Right renal pelvis (tissue), 4 donors: ENCODE measurements at places on chromosomes 4 and X.

DNA sequence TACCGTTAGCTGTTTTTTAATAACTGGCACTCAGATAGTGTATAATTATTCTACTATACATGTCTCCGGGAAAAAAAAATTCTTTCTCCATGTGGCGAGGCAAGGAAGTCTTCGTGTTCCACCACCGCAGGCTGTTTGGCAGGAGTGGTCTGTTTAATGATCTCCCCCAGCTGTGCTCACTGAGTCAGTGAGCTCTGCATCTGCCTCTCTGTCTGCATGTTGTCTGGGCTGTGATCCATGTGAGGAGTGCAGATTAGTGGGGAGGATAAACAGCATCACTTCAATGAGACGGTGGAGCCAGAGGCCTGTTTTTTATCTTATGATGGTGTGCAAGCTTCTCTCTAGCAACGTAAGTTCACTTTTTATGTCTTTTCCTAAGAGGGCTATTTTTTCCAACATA lies 69.8 kb downstream of the RPS3A start:
- DNase-seq, result peak; percentile 37

GRCh38 chr4:7699031-7699430 lies 240.6 kb downstream of the AFAP1 start:
- no peak for DNase-seq

GRCh38 chr4:52019936-52020657 lies at the start of gene LRRC66:
LRRC66 (minus strand) TSS chr4:52020363; CDS start chr4:52017613, 2,750 bp downstream.
- DNase-seq, result no peak

DNA sequence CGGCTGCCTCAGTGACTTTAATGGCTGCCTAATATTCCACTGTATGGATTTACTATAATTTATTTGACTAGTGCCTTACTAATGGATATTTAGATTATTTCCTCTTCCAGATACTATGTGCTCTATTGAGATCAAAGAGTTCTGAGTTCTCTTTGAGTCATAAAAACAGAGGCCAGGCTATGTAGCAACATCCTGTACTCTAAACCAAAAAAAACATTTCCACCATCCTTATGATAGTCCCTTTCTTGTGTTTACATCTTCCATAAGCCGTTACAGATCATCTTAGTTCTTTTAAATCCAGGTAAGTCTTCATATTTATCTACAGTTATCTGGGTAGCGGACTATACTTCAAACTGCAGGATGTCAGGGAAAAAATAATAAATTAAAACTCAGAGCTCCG lies 56.6 kb upstream of the TMEM184C start:
- DNase-seq, result no peak

DNA sequence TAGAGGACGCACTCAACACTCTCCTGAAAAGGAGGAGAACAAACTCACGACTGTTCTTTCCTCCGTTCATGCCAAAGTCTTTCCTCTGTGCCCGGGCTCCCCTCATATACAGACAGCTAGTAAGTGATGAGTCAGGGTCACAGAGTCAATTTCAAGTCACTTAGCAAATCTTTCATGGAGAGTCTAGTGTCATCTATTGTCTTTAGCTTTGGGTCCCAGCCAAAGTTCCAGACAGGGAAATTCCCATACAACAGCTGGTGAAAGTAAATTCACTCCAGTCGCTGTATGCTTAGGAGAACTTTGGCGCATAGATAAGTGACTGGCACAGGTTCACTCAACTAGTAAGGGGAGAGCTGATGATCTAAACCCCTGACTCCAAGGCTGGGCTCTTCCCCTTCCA lies 226.5 kb downstream of the MID1 start:
- no peak for DNase-seq

- no peak for DNase-seq
Measured at GRCh38 chrX:28997706-28998463, 410.6 kb downstream of the IL1RAPL1 start.

DNA sequence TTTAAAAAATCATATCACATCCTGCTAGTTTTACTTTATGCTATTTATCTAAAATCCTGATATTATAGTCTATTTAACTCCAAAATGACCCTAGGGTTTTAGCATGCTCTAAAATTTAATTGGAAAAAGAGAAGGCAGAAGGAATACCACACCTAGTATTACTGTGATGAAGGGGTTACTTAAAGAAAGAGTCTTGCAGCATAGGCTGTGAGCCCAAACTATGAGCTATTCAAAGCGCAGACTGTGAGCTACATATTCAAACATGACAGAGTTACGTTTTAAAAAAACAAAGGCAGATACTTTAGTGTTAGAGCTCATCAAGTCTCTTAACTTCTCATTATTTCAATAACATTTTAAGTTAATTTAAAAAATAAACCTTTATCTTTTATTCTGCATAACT lies 247.7 kb upstream of the ETNPPL start:
- DNase-seq, result no peak

DNA sequence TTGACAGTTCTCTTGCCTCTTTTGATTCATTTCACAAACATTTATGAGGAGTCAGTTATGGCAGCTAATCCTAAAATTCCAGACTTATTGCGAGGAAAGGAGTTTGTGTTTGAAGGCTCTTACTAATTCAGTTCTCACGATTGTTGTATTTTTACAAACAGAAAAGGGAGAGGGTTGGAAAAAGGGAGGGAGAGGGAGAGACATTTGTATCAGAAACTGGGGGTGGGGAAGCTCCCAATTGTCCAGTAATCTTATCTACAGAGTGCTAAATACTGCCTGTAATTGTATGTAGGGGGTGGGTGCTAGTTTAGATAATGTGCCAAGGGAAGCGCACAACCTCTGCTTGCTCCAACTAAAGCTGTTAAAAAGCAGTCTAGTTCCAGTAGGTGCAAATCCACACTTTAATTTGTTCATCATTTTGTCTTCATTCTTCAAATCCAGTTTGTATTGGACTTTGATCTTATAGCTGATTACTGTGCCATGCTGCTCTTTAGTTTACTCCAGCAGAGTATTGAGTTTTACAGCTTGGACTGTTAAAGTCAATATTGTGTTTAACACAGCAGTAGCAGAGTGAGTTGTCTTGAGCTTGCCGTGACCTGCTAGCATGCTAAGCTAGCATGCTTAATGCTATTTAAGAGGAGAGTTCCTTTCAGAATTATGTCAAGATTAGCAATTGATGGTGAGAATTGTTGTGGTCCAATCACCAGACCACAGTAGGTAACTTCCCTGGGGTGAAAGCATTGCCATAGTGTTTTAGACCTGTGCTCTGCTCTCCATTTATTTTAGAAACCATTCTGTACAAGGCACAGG lies 13.9 kb downstream of the FNIP2 start:
- no peak for DNase-seq

DNA sequence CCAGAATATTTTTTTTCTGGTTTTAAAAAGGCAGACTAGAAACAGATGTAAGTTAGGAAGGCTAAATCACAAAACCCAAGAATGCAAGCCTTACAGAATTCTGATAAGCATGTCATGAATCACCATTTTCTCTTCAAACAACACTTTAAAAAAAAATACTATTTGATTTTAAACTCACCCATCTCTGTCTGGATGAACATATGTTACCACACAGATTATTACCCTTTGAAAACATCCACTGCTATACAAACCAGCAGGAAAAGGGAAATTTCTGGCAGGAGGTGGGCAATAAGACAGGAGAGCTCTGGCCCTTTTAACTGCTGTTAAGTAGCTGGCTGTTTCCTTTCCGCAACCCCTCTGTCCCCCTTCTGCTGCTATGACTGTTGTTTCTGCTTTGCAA lies 317.7 kb upstream of the NOCT start:
- DNase-seq, result no peak
